ENCODE measurements at places on chromosomes 4 and X.

DNA sequence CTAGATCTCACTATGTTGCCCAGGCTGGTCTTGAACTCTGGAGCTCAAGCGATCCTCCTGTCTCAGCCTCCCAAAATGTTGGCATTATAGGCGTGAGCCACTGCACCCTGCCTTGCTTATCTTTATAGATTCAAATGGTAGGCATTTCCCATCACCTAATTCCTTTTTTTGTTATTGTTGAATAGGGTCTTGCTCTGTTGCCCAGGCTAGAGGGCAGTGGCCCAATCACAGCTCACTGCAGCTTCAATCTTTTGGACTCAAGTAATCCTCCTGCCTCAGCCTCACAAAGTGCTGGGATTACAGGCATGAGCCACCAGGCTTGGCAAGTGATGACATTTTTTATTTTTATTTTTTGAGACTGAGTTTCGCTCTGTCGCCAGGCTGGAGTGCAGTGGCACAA, 16.7 kb upstream of the WDR45 start:
- DNase-seq, result no peak

GRCh38 chr4:108078024-108078733, 88.5 kb downstream of the HADH start:
- DNase-seq, result no peak

- DNase-seq, result no peak
Measured at GRCh38 chr4:53702334-53703266, 111.3 kb upstream of the LNX1 start.

DNA sequence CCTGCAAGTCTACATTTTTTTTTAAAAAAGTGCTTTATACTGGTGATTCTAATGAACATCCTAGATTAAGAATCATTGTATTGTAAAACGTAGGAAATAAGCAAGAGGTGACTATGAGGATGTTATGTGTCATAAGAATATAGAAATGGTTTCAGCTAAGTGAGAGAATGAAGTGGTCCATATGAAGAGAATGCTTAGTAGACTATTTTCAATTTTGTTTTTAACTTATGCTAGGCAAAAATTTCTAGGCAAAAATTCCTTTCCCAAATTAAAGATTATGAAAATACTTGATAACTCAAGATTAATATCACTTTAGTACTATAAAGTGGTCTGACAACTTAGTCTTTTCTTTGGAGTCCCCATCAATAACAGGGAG, 825 bp downstream of the DYNLT3 start:
- no peak for DNase-seq

GRCh38 chrX:132483488-132483887, 5.3 kb downstream of the MBNL3 start:
- DNase-seq, result no peak

DNA sequence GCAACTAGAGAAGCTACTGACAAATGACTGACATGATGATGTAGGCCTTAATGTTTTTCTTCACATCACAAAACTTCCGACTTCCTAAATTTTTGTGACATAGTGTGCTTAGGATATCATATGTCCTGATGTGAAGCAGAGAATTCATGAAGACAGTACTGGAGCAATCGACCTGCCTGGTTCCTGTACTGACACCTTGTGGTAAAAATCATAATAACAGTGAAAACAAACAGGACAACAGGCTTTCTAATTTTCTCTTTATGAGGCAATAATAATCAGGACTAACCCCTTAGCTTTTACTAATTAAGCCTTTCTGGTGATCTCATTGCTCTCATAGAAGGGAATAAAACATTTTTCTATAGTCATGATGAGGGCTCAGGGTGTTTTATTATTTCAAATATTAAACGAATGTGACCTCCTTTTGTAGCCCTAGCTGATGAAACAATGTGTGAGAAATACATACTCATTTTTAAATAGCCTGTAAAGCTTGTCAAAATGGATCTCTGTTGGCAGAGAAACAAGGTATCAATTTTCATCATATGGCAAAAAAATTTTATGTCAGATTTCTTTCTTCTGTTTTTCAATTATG, 158.4 kb downstream of the TENT5D start:
- DNase-seq, result no peak

DNA sequence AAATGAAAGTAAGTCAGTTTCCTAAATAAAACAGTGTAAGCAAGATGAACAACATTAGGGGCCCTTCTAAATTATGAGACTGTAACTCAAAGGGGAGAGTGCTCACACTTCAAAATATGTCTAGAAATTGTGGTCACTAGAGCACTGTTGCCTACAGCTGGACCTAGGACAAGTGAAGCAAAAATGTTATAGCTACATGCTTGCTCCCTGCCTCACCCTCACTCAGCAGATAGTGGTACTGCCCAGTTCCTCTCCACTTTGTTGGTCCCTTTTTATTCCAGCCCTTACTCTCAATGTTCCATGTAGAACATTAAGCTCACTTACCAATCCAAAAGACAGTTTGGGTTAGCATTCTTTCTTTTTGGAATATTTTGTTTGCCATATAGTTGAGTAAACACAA, 147.3 kb downstream of the GRIA3 start:
- DNase-seq, result no peak

- DNase-seq, result no peak
Measured at GRCh38 chr4:32778025-32778424, 2057.9 kb downstream of the PCDH7 start.

- DNase-seq, result no peak
Measured at GRCh38 chr4:104989371-104989770, 157.3 kb upstream of the TET2 start.

DNA sequence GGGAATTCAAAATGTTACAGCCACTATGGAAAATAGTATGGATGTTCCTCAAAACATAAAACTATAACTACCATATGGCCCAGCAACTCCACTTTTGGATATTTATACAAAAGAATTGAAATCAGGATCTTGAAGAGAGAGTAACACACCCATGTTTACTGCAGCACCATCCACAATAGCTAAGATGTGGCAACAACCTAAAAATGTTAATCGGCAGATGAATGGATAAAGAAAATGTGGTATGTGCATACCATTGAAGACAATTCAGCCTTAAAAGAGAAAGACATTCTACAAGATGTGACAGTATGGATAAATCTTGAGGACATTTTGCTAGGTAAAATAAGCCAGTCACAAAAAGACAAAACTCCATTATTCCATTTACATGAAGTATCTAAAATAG, 171.9 kb downstream of the DCHS2 start:
- DNase-seq, result no peak
